AG04449 (cell line): ENCODE measurements at places on chromosomes 12 and 14.
A peak's percentile ranks its signal among the peaks of the same experiment; 100 is the strongest.

DNA sequence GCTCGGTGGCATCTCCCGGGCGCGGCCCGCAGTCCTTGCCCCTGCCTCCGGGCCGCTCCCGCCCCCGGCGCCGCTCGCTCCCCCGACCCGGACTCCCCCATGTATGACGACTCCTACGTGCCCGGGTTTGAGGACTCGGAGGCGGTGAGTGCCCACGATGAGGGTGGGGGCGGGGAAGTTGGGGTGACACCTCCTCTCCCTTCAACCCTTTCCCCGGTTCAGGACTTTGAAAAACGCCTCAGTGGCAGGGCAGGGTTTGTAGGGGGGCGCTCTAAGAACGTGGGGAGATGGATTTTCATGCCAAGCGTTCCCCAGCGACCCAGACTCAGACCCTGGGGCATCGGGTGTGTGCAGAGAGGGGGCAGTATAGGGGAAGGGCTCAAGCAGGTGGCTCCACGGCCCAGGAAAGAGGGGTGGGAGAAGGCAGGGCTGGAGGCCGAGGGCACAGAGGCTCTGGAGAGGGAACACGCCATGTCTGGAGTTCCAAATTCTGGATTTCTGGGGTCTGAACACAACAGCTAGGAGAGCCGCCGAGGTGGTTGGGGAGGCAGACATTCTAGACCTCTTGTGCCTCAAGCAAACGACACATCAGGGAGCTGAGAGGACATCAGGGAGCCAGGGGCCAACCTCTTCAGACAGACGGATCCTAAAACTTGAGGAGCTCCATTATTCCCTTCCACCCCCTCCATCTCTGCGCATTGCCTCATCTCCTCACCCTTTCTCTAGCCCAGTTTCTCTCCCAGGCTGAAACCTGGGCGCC is 715 bp downstream of the CACNB3 start:
- DNase-seq = no peak

DNA sequence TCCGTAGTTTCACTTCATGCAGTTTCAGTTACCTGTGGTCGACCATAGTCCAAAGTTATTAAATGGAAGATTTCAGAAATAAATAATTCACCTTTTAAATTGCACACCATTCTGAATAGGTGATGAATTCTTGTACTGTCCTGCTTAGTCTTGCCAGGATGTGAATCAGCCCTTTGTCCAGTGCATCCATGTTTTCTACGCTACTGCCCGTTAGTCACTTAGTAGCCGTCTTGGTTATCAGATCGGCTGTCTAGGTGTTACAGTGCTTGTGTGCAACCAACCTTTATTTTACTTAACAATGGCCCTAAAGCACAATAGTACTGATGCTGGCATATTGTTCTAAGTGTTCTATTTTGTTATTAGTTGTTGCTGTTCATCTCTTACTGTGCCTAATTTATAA is 146.7 kb downstream of the ACSS3 start:
- DNase-seq = no peak

DNA sequence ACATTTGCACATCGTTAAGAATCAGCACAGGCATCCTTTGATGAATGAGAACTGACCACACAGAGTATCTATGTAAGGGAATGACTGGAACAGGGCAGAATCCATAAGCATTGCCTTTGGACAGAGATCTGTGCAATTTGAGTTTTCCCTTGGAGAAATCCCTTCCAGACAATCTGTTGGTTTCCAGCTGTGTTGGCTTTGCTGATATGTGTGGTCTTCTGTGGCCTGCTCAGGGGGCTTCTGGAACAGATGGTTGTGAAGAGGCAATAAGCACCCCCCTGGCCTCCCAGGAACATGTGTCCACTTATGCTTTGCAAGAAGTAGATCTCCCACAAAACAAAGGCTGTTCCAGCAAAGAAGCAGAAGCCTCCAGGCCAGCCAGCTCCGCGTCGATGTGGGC is 111.4 kb upstream of the TMEM132C start:
- DNase-seq = no peak

- DNase-seq = no peak
These were observed 12.9 kb upstream of the KRT73 start for GRCh38 chr12:52631264-52631663.

GRCh38 chr12:6998715-6999451 is 19.4 kb downstream of the LPCAT3 start:
- DNase-seq = no peak

GRCh38 chr12:108270035-108270848 is 68.9 kb downstream of the CMKLR1 start:
- DNase-seq = no peak

DNA sequence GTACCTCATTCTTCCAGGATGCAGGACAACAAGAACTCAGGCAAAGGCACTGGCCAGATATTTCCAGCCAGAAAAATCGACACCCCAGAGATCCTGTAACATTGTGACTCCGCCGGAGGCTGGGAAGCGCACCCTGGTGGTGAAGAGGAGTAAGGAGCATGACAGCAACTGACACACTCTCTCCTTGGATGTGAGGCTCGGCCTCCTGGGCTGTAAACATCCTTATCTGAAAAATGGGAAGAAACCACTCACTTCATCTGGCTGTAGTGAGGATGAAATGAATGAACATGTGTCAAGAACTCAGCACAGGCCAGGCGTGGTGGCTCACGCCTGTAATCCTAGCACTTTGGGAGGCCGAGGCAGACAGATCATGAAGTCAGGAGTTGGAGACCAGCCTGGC is 27.5 kb downstream of the TCHP start:
- DNase-seq = no peak

GRCh38 chr12:24057920-24058476 is 108.5 kb upstream of the SOX5 start:
- DNase-seq = no peak

GRCh38 chr14:22896356-22896755 is 13.3 kb downstream of the REM2 start:
- DNase-seq = no peak

GRCh38 chr14:100604121-100604501 is 16.9 kb upstream of the BEGAIN start:
- DNase-seq = no peak

GRCh38 chr14:85572845-85573244 is 42.9 kb downstream of the FLRT2 start:
- DNase-seq = peak; percentile 53

DNA sequence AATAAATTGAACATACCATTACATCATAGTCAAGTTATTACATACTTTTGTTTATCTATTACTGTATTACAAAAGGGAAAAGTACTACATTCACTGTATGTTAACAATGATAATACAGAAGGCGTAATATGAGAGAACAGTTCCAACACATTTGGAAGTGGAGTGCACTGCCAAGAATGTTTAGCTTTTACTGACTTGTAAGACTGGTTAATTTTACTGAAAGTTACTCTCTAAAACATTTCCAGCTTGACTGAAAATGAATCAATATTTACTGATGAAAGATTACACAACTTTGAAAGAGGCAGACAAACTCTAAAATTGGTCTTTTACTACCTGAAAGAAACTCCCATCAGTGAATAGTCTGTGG is 728.5 kb downstream of the FSCB start:
- no peak for DNase-seq

DNA sequence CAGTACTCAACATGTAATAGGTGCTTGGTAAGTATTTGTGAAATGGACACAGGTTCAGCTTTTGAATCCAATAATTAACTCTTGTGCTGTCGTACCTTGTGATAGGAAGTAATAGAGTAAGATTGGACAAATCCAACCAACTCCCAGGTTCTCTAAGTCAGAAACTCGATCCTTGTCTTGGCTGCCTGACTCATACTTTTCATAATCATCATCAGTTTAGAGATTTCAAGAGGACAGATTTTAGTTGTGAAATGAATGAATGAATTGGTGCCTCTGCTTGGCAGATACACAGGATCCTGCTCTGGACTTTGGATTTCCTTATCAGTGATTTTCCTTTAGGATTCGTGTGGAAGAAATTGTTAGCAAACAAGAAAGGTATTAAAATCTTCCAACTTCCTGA is 1145.2 kb downstream of the AACS start:
- no peak for DNase-seq

DNA sequence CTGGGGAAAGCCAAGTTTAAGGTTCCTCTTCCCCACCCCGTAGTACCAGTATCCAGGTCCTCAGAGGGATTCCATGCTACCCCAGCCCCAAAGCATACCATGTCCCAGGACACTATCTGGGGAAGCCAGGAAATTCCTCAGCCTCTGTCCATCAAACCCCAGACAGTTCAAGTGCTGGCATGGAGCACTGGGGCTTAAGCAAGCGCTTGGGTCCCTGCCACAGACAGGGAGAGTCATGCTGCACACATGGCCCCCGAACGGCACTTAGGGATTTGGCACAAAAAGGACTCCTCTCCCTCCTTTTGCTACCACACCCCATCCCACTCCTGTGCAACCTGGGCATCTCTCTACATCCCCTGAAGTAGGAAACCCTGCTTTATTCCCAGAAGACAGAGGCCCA is 21.8 kb downstream of the ADCY6 start:
- DNase-seq = no peak

GRCh38 chr12:106234449-106234848 is 13.4 kb downstream of the CKAP4 start:
- no peak for DNase-seq

DNA sequence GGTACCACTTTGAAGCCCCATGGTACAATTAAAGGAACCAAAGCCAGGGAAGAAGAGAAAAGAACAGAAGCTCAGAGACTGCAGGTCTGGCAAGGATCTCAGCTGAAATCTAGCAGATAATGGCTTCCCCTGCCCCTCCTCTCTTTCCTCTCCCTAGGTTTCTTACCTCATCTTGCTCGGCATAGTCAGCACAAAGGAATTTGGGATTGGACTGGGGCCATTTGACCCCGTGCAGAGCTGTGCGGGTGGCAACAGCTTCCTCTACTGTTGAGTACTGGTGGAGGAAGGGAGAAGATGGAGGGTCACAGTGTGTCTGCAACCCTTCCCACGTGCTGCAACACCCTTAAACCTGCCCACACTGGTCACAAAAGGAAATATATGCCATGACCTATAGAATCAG is 4.7 kb upstream of the CDH24 start:
- peak; percentile 78 for DNase-seq

DNA sequence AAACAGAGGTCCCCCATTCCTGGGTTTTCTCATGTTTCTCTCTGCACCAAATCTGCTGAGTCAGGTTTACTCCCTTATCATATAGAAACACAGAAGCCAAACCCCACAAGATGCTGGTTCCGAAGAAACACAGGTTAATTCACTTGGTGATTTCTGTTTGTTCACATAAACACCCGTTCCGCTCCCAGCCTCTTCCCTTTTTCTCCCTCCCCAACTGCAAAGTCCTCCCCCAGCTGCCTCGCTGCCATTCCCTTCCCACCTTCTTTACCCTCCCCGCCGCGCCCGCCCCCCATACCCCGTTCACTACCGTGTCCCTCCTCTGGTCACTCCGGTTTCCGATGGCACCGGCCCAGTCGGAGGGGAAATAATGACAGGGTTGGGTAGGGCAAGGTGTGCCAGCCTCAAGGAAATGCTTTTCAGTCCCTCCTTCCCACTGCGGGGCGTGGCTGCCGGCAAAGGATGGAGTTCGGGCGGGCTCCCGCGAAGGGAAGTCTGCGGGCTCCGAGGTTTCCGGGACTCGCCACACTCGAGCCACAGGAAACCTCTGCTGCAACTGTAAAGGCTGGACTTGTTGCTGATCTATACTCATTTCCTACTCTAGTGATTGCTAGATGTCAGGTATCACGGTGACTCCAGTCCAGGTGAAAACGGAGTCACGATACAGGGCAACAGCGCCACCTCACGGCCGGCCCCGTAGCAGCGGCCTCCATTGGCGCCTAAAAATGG is at the start of gene STYK1:
Gene STYK1 (minus strand): TSS at position 394 of the 726 bp plus-strand sequence. CDS start 39,434 bp downstream, outside the sequence.
- no peak for DNase-seq

- DNase-seq = no peak
These were observed 2.4 kb upstream of the NAB2 start for GRCh38 chr12:57086493-57087009.

- DNase-seq = no peak
These were observed 172.5 kb downstream of the GXYLT1 start for GRCh38 chr12:41972196-41972595.

DNA sequence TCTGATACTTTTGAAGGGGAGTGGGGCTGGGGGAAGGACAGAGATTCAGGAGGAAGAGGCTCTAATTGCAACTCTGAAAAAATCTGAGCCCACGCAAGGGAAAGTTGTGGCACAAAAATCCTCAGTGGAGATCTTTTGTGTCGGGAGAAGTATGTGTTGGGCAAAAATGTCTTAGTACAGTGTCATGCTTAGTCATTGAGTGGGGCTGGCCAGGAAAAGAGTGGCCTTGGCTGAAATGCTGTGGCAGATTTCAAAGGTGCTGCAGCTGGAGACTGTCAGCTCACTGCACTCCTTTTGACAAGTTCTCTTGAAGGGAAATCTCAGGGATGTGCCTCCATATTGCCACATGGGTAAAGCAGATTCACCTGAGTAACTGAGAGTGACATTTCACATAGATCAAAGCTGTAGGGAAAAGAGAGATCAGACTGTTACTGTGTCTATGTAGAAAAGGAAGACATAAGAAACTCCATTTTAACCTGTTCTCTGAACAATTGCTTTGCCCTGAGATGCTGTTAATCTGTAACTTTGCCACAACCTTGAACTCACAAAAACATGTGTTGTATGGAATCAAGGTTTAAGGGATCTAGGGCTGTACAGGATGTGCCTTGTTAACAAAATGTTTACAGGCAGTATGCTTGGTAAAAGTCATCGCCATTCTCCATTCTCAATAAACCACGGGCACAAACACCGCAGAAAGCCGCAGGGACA is 36.0 kb upstream of the GLIPR1 start:
- DNase-seq = no peak

DNA sequence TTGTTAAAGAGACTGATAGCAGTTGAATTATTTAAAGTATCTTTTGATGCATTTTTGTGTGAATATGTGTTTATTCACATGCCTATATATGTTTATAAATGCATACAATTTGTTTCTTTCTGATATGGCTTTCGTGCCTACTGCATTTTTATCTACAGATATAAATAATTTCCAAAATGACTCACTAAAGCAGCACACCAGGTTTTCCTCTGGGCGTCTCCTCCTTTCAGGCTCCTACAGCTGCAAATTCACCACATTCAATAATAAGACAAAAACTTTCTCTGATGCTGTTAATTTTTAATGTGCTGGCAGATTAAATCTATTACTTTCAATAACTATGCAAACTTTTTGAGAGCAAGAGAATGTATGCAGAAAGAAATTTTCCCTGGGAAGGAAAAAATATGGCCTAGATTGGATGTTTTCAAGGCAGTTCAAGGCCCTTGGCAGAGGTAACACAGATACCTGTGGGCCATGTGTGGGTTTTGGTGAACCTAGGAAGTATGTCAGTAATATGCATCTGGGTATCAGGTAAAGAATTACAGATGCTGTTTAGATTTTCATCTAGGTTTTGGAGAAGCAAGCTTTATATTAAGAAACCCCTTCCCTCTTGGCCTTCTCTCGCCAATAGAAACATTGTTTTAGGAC is 381.8 kb downstream of the EGLN3 start:
- no peak for DNase-seq

GRCh38 chr12:124772289-124773170 is 91.1 kb downstream of the SCARB1 start:
- DNase-seq = no peak
